ENCODE measurements at places on chromosomes 2 and 18.

DNA sequence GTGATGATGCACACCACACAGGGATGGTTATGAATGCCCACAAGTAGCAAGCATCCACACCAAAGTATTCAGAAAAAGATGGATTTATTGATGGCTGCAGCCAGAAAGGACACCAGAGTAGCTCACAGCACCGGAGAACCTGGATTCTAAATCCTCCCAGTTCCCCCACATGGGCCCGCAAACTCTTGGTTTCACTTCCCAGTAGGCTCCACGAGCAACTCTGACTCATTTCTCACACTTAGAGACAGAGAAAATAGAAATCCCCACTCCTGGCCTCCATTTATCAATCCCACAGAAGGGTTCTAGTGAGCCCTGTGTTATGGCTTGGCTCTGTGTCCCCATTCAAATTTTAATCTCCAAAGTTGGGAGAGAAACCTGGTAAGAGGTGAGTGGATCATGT lies 426.7 kb upstream of the MYT1L start:
- no peak for DNase-seq

- no peak for DNase-seq
These were observed 3.6 kb downstream of the DYNC2LI1 start for GRCh38 chr2:43777306-43777926.

DNA sequence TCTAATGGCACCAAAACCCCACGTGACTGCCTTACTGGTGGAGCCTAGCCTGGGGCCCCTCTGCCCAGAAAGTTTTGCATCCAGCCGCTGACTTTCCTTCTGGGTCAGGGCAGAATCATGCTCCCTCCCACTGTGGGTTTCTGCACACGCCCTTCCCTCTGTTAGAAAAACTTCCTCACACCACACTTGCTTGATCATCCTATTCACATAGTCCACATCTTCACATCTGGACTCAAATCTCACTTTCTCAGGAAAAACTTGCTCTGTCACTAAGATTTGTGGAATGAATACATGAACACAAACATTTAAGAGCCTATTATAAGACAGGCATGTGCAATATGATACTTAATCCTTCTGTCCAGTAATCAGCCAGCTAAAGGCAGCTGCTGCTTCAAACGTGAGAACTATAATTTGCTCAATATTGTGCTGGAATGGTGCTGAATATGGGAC lies 274.7 kb downstream of the RND3 start:
- DNase-seq: no peak

- no peak for DNase-seq
These were observed 89.6 kb downstream of the UPP2 start for GRCh38 chr2:158191076-158191895.

GRCh38 chr2:39741871-39742270 lies 37.2 kb downstream of the THUMPD2 start:
- DNase-seq: no peak

DNA sequence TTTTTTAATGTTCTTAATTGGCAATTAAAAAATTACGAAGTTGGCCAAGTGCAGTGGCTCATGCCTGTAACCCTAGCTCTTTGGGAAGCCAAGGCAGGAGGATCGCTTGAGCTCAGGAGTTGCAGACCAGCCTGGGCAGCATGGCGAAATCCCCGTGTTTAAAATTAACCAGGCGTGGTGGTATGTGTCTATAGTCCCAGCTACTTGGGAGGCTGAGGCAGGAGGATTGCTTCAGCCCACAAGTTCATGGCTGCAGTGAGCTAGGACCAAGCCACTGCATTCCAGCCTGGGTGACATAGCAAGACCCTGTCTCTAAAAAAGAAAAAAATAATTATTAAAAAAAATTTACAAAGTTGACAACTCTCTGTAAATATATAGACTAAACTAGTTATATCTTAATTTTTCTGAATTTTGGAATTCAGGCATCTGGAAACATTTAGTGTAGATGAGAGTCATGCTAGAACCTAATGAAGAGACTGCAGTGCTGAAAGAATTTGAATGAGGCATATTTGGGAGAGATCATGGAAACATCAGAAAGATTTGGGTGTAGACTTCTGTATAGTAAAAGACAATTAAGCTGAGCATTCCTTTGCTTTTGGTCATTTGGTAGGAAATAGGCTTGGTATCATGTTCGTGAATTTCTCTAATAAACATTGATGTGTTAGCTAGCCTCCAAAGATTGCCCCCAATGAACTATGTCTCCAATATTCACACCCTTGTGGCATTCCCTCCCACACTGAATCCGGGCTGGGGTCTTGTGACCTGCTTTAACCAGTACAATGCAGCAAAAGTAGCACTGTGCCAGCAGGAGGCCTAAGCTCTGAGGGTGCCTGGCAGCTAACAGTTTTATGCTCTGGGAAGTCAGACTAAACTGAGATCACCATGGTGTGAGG lies 4.2 kb upstream of the ROCK1 start:
- no peak for DNase-seq

DNA sequence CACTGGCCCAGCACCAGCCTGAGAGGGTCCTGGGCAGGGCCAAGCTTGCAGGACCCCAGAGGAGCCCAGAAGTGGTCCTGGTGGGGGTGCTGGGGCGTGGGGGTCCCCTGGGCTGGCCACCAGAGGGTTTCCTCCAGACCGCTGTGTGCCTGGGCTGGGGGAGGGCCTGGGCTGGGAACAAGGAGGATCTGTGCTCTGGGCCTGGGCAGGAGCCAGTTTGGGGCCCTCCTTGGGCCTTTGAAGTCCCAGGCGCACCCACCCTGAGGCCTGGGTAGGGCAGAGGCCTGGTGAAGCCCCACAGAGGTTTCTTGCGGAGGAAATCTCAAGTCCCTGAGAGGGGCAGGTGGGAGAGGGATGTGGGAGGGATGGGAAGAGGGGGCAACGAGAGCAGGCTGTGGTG lies 63.4 kb upstream of the GPC1 start:
- DNase-seq: no peak

DNA sequence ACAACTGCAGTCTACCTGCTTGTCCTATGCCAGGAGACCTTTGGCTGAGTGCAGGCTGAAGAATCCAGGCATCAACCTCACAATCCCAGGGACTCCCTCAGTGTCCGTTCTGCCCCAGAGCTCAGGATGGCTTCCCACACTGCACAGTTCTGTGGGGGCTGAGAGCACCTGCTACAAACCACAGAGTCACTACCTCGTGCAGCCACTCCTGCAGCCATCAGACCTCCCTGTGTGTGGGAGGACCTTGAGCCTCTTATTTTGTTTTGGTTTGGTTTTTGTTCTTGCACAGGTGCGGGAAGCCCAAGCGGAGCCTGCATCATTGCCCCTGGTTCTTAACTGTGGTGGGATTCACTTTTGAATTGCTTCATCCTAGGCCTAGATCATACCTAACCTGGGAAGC lies 31.0 kb downstream of the NAT8 start:
- DNase-seq: no peak

- DNase-seq: no peak
These were observed 42.9 kb downstream of the DOK1 start for GRCh38 chr2:74597410-74597809.

DNA sequence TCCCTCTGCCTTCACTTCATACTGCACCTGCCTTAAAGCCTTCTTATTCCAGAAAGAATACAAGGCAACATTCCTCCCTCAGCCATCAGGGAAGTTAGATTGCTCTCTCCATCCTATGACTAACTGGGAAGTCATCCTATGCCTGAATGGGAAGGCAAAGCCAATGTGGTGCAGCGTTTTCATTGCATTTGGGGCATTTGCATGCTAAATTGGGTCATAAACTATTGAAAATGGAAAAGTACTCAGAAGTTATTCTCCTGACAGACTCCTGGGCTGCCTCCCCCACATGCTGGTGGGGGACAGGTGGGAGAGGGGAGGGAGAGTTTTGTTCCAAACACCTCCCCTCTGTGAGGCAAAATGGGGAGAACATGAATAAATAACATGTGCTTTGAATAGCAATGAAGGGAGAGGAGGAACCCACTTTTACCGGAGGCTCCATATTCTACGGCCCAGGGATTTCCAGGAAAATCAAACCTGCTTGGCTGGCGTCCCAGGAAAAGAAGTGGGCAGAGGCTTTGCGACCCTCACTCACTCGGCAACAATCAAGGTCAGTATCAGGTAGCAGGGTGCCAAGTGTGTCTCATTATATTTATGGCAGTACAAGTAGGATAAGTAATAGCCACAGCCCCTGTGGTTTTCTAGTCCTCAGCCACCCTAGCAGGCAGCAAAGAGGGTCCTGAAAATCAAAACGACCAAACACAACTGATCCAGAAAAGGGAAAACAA lies 84.1 kb downstream of the BOD1L2 start:
- no peak for DNase-seq

- DNase-seq: no peak
These were observed 9.2 kb upstream of the CCDC141 start for GRCh38 chr2:179059026-179059700.

DNA sequence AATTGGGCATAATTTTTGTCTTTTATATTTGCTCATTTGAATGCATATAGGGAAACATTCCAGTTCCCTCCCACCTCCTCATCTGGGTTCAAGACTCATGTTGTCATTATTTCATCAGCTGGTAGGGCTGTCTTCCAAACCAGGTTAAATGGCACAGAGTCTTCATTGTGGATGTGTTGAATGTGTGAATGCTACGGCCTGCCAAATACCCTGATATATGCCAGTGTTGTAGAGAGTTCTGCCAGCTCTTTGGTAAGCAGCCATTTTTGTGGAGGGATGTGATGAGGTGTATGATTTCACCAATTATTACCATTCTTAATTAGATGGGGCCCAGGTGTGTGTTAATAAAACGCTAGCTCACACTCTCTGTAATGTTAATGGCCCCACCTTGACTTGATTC lies 121.7 kb downstream of the LYPD6B start:
- DNase-seq: no peak

- DNase-seq: no peak
These were observed 223.0 kb upstream of the DPP10 start for GRCh38 chr2:114219456-114219855.

- peak; percentile 2 for DNase-seq
These were observed 54.5 kb downstream of the HS1BP3 start for GRCh38 chr2:20596193-20596972.

- no peak for DNase-seq
These were observed 45.6 kb downstream of the KCNIP3 start for GRCh38 chr2:95342556-95343320.

GRCh38 chr2:62586981-62587380 lies 81.0 kb upstream of the TMEM17 start:
- no peak for DNase-seq

GRCh38 chr2:109173311-109174171 lies 44.5 kb downstream of the SH3RF3 start:
- no peak for DNase-seq

- DNase-seq: no peak
These were observed 143.5 kb upstream of the NCKAP5 start for GRCh38 chr2:133711806-133712205.

DNA sequence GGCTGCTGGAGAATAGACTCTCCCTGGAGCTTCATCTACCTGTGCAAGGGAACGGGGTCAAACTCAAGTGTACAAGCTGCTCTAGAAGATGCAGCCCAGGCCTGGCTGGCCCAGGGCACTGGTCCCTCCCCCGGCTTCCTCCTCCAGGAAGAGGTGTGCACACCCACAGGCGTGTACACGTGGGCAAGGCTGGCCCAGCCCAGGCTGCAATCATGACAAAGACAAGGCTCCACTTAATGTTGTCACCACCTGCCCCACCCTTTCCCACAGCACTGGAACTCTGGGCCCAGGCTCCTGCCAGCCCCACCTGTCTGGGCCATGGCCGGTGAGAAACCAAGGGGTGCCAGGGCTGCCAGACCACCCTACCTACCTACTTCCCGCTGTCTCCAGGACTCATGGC lies 29.6 kb upstream of the ALPP start:
- no peak for DNase-seq

DNA sequence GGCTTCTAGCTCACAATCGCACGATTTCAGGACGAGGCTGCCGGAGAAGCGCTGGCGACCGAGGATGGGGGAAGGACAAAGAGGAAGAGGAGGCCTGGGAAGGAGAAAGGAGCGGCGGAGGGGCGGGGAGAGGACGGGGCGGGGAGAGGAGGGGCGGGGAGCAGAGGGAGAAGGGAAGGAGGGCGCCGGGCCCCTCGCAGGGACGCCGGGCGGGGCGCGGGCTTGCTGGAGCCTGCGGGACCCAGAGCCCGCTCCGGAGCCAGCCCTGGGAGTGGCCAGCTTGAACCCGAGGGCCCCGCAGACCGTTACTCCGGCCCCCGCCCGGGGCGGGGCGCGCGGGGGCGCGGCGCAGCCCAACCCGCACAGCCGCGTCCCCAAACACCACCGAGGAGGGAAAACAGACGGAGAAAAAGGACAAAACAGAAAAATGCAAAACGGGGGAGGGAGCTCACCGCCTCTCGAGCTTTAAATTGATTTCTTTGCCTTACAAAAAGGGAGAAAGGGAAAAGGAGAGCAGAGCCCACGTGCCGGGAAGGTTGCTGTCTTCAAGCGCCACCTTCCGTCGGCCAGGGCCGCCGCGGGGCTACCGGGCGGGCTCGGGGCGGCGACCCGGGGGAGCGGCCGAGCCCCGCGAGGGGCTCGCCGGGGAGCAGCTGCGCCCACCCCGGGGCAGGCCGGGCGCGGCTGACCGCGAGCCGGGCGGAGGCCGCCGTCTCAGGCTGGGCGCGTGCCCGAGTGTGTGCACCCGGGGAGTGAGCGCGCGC lies 781 bp upstream of the SOX11 start:
- no peak for DNase-seq

- DNase-seq: no peak
These were observed 46.4 kb upstream of the SELENOI start for GRCh38 chr2:26299471-26300101.

DNA sequence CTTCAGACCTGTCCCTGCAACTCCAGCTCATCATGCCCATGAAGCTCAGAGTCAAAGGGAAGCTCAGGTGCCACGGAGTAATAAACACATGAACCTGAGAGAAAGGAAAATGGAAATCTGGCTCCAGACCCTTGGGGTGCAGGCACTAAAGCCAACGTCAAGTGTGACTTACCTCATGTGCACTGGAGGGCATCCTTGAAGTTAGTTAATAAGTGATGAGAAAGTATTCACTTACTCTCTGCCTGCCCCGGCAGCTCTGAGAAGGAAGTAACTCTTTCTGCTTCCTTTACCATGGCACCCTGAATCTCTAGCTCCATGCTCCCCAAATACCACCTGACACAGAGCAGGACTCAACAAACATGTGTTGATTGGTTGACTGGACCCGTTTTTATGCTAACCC lies 21.4 kb upstream of the AGAP1 start:
- no peak for DNase-seq

- no peak for DNase-seq
These were observed 21.7 kb downstream of the CTIF start for GRCh38 chr18:48560491-48560890.
